ENCODE measurements at places on chromosomes 12 and 14.

- DNase-seq = no peak
These were observed 49.4 kb downstream of the GPATCH2L start for GRCh38 chr14:76201162-76201561.

GRCh38 chr14:99077076-99077843, 194.7 kb downstream of the BCL11B start:
- DNase-seq = no peak

- DNase-seq = no peak
These were observed 208.6 kb upstream of the PLXNC1 start for GRCh38 chr12:93939641-93940325.

DNA sequence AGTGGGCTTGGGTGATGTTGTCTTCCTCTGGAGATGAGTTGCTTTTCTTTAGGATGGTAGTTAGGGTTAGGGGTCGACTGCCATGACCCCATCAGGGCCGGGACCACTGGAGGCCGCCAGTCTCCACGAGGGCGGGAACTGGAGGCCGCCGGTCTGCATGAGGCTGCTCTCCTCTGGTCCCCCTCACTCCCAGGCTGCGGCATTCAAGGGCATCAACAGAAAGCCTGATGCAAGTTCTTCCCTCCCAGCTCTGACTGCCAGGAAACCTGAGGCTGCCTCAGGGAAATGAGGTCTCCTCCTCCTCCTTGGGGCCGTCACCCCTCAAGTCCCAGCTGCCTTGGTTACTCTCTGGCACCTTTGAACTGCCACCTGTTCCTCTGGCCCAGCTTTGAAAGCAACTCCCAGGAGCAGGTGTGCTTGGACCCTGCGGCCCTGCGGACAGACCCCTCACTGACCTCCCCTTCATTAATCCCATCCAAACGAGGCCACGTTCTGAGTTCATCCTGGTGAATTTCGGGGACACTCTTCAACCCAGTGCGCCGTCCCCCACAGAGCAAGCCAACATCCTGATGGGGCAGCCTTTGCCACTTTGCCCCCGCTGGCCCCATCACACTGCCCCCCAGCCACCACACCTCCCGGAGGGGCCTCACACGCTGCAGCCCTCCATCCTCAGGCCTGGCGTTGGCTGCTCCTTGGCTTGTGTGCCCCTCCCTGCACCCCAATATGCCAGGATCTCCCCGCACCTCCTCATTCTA, 37.2 kb upstream of the FBRSL1 start:
- DNase-seq = no peak

DNA sequence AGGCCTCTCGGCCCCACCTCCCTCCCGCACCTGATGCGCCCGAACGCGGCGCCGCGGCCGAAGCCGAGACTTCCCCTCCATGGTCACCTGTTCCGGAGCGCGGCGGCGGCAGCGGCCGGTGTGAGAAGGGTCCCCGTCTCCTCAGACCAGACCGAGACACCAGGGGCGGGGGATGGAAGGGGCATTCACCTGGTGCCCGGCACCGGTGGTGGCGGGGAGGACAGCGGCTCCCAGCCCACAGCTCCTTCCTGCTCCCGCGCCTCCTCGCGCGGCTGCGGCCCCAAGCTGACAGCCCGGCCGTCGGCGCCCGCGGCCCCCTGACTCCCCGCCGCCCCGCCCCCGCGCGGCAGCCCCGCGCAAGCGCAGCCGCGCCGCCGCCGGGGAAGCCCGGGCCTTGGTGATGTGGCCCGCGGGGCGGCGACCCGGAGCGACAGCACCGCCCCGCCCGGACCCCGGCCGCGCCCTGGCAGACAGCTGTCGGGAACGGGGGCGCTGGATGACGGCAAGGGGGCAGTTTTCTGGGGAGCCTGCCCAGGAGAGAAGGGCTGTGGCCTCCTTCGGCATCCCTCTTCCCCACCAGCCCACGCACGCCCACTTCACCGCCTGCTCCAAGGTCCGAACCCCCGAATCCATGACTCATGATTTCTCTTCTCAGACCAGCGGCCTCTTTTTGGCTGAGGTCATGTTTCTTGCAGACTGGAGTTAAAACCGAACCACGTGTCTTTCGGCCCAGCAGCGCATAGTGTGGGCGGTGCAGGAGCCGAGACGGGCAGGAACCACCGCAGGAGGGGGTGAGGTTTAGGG, at the start of gene SLC41A2:
Gene SLC41A2, minus strand, starts transcription at position 290 of the 804 bp plus-strand sequence. CDS start 29,763 bp downstream, outside the sequence.
- DNase-seq = peak; percentile 89

GRCh38 chr12:45458854-45459807, 243.2 kb downstream of the ANO6 start:
- DNase-seq = no peak

- DNase-seq = no peak
These were observed 120.2 kb downstream of the CRACR2A start for GRCh38 chr12:3632754-3633153.

DNA sequence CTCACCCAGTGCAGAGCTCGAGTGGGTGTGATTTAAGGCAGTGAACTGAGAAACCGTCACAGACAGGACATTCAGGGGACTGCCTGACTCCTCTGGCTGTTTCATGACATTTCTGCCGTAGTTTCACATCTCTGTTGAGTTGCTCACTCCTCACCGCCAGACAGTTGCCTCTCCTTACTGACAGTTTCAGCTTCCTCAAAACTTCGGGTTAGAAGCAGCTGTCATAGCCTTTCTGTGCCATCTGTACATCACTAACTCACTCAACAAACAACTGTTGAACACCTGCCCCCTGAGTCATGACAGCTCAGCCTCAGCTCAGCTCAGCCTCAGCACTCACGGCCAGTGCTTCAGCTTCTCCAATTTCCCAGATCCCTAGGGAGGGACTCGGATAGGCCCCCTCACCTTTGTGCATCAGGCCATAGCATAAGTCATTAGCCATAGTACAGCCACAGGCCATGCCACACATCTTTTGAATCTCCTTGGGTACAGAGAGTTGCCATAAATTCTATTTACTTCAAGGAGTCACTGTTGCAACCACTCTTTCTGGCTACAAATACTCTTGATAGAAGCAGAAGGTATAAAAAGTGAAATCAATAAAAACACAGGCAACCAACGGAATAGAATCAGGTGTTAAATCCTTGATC, 6.2 kb upstream of the SLC15A4 start:
- DNase-seq = peak; percentile 25

- no peak for DNase-seq
These were observed 26.0 kb downstream of the MMAB start for GRCh38 chr12:109547286-109547685.

DNA sequence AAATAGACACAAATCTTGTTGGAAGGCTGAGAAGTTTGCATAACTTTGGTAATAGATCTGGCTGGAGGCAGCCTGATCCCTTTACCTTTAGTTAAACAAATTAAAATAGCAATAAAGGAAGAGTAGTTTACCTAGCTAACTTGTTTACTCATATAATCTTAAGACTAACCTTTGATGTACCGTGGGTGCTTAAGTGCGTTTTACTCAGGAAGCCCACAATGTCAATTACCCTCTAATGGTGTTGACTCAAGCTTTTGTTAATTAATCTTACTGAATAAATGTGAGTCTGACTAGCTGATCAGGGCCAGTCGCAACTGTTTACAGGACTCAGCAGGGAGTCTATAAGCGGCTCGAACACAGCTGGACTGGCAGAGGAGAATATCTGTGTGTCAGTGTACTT, 51.5 kb downstream of the FAR2 start:
- no peak for DNase-seq

DNA sequence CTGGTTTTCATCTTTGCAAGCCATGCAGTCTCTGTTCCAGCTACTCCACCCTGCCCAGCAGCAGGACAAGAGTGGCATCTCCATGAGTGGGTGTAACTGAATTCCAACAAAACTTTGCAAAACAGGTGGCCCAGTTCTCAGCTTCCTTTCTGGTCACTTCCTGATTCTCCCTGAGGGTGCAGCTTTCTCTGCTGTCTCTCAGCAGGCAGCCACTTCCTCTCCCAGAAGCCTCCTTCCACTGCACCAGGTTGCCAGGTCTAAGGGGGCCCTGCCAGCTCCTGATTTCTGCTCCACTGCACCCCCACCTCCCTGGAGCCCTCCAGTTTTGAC, 341.0 kb upstream of the FKBP4 start:
- DNase-seq = no peak

GRCh38 chr14:60301685-60302084, 52.7 kb downstream of the PPM1A start:
- DNase-seq = no peak

DNA sequence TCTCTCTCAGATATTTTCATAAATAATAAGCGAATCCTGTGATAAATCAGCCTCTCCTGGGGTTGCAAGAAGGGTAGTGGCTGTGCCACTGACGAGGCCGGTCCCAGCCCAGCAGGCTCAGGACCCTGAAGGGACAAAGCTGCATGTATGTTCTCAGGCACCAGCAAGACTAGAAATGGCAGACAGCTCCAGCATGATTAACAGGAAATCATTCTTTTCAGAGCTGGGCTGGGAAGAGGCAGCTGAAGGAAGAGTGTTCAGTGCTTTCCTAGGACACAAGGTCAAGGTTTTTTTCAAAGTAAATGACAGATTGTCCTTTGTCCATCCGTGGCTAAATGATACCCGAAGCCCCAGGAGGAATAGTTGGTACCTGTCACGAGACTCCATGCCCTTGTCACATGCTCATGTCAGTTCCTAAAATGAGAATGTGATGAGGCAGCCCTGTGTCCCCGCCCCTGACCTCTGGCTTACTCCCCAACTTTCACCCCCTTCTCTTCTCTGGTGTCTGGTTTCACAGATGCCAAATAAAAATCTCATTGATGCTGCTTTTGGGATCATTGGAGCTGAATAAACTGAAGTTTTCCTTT, 65.1 kb downstream of the PPP1R36 start:
- DNase-seq = no peak

- no peak for DNase-seq
These were observed 237.3 kb downstream of the RGS6 start for GRCh38 chr14:72169521-72169920.

DNA sequence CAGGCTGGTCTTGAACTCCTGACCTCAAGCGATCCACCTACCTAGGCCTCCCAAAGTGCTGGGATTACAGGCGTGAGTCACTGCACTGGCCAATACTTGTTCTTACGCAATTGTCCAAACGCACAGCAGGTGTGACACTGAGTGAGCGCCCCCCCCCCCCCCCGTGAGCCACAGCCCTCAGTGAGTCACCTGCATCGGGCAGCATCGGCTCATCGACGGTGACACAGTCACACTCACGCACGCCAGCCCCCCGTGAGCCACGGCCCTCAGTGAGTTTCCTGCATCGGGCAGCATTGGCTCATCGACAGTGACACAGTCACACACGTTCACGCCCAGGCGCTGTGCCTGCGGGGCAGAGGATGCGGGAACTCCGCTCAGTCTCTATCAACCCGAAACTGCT, 42.5 kb downstream of the GALNT9 start:
- DNase-seq = peak; percentile 30

Measured in trophoblast cell (in vitro differentiated cells and primary cell).